Activated CD4-positive, CD25-positive, alpha-beta regulatory T cell treated with anti-CD3 and anti-CD28 coated beads, Interleukin-2, amount 50 U/mL, for 24 hours (primary cell): ENCODE measurements at places on chromosomes 12 and 14.

DNA sequence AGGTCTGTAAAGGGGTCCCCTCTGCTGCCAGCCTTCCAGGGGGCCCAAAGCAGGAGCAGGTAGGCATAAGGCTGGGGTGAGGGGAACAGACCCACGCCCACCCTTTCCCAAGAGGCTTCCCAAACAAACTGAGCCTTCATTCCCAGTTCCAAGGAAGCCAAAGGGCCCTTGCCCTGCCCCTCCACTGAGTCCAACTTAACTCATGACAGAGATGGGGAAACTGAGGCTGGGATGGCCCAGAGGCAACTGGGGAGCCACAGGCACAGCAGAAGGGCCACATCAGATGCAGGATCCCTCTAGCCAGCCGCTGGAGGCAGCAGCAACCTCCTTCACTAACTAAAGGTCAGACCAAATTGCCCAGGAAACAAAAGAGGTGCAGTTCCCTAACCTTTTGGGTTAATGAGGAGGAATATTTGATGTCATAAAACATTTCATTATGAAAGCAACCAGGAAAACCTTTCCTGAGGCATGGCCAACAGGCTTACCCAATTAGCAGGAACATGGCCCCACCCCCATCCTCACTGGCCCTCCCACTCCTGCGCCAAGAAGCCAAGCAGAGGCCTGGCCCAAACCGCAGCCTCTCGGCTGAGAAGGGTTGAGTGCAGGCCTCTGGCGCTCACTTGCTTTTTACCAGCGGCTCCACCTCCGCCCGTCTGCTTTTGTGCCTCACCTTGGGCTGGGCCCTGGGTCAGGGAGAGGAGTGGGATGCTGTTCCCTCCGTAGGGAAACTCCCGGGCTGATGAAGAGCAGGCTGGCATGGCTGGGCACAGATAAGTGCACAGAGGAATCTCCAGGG lies 293.5 kb upstream of the RTL1 start:
- no peak for ATAC-seq

GRCh38 chr12:123726244-123726643 lies 14.1 kb downstream of the ATP6V0A2 start:
- ATAC-seq: no peak

- no peak for ATAC-seq
Measured at GRCh38 chr12:85580562-85581168, 255.5 kb downstream of the RASSF9 start.

- no peak for ATAC-seq
Measured at GRCh38 chr12:58502841-58503240, 417.5 kb downstream of the LRIG3 start.

GRCh38 chr14:22973217-22974032 lies 8.9 kb downstream of the AJUBA start:
- ATAC-seq: peak; percentile 38

- no peak for ATAC-seq
Measured at GRCh38 chr12:18895946-18896345, 158.0 kb downstream of the CAPZA3 start.

DNA sequence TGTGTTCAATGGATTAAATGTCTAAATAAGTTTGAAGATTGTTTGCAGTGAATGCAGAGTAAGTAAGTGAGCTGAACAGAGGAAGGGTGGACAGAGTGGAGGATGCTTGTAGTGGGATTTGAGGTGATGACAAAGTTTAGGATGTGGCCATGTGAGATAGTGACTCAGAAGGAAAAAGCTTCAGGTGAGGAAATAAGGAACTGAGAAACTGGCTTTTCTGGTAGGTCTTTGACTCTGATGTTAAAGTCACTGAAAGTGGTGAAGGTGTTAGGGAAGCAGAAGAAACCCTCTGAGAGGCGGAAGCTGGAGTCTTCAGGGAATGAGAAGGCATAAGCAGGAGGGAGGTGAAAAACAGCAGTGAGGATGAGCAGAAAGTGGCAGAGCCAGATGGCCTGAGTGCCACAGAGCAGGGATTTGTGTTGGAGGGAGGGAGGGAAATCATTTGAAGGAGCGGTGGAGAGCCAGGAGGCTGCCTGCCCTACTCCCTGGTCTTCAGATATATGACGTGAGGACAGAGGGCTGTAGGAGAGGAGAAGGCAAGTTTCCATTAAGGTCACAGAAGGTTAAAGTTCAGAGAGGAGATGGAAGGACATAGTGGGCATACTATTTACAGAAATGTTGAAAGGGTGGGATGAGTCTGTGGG lies 24.8 kb downstream of the RGS6 start:
- no peak for ATAC-seq

DNA sequence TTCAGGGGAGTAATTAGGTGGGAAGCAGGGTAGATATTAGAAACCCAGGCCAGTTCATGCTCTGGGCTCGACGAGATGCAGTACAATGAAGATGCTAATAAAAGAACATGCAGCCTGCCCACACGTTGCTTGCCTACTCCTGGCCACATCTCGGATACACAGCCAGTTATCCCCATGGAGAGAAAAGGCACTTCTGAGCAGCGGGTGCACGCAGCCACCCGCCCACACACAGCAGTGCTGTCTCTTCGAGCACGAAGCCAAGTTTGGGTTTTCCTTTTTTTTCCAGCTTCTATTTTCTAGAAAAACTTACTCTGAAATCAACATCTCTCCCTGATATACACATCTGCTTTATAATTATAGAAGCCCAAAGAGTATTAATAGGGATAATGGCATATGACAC lies 85.7 kb downstream of the CIT start:
- no peak for ATAC-seq

DNA sequence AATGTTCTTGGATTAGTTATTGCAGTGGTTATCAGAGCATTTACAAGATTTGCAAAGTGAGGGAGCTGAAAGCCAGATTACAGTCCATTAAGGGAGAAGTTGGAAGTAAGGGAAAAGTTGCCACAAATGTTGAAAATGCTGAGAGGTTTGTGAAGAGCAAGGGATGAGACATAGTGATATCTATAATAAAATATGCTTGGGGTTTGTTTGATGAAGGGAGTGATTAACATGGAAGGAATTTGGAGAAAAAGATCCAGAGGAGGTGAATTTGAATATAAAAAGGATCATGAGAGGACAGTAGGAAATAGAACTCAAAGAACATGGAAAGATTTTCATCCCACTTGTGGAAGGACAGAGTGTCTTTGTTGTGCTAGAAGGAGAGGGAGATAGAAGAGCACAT lies 19.3 kb upstream of the CCER1 start:
- no peak for ATAC-seq

DNA sequence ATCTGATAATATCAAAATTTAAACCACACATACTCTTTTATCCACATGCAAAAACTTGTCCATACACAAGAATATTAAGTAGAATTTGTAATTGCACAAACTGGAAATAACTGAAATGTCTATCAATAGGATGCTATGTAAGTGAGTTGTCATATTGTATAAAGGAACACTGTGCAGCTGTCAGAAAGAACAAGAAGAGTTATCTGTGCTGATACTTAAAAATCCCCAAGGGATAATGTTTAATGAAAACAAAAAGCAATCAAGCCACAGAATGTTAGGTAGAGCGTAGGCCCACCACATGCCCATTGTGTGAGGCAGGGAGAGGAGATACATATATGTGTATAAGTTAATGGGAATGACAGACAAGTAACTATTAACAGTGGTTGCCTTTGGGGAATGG lies 25.9 kb upstream of the HIGD1C start:
- ATAC-seq: no peak

GRCh38 chr12:105257321-105257728 lies 21.4 kb upstream of the APPL2 start:
- ATAC-seq: no peak

DNA sequence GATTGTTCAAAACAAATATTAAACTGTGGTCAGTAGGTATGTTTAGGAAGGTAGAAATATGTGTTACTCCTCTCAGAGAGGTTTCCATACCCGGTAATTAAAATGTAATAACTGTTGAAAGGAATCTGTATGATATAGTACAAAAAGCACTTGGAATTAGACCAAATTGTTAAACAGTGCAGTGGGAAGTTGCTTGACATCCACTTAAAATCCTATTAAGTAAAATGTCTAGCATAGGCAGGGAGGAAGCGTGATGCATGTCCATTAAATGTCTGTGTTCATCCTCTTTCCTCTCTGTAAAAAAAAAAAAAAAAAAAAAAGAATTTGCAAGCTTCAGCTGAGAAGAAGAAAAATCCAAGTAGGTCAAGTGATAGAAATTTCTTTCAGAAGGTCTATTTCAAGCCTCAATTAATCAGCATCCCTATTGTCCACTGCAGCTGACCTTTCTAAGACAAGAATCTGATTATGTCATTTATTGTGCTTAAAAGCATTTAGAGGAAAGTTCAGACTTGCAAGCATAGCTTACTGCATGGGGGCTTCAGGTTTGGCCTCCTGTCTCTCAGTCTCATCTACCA lies 265.6 kb upstream of the RGS6 start:
- no peak for ATAC-seq

DNA sequence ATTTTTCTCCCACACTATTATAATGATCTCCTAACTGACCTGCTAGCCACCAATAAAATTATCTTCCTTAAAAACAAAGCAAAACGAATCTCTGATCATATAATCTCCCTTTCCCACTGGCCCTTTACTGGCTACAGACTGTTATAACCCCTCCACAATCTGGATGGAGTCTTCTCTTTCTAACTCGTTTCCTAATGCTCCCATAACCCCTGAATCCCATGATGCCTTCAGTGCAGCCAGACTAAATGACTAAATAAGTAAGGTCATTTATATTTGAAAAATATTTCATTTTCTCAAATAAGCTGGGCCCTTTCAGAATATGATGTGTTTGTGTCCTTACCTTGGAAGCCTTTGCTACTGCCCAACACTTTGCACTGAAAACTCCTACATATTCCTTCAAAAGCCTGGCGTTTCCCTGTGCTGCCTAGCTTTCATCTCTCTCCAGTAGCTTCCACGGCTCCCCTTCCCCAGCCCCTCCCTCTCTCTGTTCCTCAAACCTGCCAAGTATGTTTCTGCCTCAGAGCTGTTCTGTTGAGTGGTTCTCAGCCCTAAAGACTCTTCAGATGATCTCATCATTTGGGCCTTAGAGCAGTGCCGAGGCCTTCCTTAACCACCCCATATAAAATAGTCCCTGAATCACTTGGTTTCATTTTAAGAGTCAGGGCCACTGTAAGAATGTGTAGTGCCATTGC lies 91.7 kb downstream of the MYRFL start:
- no peak for ATAC-seq

- ATAC-seq: no peak
Measured at GRCh38 chr12:6161124-6161882, 36.8 kb upstream of the VWF start.

- ATAC-seq: no peak
Measured at GRCh38 chr14:33390335-33390734, 451.7 kb downstream of the NPAS3 start.

- ATAC-seq: no peak
Measured at GRCh38 chr14:65392296-65392695, 20.2 kb upstream of the FUT8 start.
